ENCODE measurements at places on chromosomes 12 and 14.

GRCh38 chr12:54213079-54213478, 24.3 kb upstream of the SMUG1 start:
- DNase-seq = no peak

GRCh38 chr14:69667938-69668335, 56.5 kb downstream of the SUSD6 start:
- DNase-seq = no peak

DNA sequence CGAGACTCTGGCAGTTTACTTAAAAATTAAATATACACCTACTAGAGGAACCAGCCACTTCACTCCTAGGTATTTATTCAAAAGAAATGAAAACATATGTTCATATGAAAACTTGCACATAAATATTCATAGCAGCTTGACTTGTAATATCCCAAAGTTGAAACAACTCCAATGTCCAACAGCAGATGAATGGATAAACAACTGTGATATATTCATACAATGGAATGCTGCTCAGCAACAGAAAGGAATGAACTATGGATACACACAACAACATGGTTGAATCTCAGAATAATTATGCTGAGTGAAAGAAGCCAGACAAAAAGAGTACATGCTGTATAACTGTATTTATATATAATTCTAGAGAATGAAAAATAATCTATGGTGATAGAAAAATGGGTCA, 53.4 kb upstream of the DACT1 start:
- no peak for DNase-seq

GRCh38 chr12:20628226-20628787, 66.8 kb upstream of the SLCO1C1 start:
- no peak for DNase-seq

DNA sequence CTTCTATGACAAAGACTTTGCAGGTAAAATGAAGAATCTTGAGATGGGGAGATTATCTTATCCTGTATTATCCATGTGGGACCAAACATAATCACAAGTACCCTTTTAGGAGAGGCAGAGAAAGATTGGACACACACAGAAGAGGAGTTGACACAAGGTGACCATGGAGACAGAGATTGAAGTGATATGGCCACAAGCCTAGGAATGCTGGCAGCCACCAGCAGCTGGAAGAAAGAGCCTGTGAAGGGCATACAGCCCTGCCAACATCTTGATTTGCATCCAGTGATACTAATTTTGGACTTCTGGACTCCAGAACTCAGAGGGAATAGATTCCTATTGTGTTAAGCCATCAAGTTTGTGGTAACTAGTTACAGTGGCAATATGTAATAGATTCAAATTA, 78.1 kb downstream of the RPS29 start:
- DNase-seq = no peak

- DNase-seq = no peak
Measured at GRCh38 chr12:116616536-116617248, 57.5 kb downstream of the MAP1LC3B2 start.

DNA sequence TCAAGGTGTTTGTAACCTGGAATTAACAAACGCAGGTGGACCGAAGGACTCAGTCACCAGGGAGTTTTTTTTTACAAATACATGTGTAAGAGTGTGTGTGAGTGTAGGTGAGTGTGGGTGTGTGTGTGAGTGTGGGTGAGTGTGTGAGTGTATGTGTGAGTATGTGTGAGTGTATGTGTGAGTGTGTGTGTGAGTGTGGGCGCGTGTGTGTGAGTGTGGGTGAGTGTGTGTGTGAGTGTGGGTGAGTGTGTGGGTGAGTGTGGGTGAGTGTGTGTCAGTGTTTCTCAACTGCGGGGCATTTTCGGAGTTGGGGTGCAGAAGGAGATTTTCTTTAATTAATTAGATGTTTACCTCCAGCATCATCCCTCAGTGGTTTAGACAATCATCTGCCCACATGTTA, 1178.8 kb downstream of the VRK1 start:
- DNase-seq = no peak

GRCh38 chr12:119292893-119293630, 41.5 kb upstream of the CCDC60 start:
- no peak for DNase-seq

- no peak for DNase-seq
Measured at GRCh38 chr12:96403870-96404269, 3.6 kb upstream of the CDK17 start.

DNA sequence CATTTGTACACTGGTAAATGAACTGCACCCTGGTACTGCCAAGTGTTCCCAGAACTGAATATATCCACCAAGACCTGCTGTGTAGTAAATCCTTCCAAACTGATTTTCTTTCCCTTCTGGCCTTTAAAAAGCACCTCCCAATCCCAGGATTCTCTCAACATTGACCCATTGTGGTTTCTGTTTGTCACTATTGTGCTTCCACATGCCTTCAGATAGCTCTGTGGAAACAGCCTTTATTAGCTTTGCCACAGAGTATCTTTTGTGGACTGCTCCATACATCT, 949 bp upstream of the KIF21A start:
- no peak for DNase-seq

GRCh38 chr12:13534645-13535398, 338.3 kb downstream of the EMP1 start:
- no peak for DNase-seq

Data from stimulated activated CD8-positive, alpha-beta memory T cell treated with anti-CD3 and anti-CD28 coated beads, Interleukin-4, amount 100 ng/mL, for 1 hour (primary cell).